DMS 273 treated with DMSO at 0.1 percent for 48 hours (cell line): ENCODE measurements at places on chromosomes 2 and 18.
A peak's percentile ranks its signal among the peaks of the same experiment; 100 is the strongest.

DNA sequence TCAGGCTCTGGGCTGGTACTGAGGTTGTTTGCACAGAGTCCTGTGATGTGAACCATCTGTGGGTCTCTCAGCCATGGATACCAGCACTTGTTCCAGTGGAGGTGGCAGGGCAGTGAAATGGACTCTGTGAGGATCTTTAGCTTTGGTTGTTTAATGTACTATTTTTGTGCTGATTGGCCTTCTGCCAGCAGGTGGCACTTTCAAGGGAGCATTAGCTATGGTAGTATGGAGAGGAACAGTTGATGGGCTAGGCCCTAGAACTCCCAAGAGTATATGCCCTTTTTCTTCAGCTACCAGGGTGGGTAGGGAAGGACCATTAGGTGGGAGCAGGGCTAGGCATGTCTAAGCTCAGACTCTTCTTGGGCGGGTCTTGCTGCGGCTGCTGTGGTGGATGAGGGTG, 257.0 kb upstream of the GYPC start:
- DNase-seq = no peak

DNA sequence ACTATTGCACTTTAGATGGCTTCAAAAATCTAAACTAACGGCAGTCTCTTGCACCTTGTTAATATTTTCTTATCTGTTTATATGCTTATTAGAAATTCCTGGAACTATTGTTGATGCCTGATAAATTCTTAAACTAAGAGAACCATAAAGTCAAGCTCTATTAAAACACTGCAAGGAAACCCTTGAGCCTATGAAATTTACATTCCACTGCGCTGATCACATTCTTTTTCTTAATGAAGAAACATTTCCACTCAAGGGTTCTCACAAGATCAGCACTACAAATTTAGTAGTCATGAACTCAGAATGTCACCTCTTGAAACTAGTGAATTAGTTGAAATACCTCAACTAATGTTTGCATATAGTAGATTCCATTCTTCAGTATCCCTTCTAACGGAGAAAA, 331.8 kb upstream of the SLC8A1 start:
- no peak for DNase-seq

- DNase-seq = peak; percentile 6
These were observed 34.7 kb downstream of the SPOPL start for GRCh38 chr2:138536302-138536701.

DNA sequence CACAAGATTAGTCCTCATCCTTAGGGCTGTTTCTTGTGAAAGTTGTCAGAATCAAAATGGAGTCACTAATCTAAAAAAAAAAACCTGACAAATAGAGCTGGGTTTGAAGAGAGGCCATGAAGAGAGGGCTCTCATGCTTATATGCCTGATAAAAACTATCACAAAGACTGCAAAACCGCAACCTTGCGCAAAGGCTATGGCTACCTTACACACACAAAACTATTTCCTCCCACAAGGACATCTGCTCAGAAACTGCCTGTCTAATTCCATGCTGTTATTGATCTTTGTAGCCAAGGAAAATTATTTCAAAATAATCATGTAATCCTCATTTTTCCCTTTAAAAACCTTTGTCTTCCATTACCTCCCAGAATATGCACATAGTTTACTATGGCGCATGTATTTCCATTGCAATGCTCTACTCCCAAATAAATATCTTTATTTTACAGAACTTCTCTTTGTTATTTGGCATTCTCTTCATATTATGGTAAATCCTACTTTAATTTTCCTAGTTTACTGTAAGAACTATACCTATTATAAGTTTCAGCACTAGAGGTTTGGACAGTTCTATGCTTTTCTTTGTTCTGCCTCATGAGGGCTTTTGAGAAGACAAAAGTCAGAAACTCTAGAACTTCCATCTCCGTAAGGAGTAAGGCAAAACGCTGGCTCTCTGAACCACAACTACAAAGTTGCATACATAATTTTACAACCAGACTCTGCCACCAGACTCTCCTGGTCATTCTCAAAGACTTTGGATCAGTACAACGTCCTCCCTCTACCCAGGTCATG, 9.6 kb upstream of the DPYSL5 start:
- DNase-seq = no peak
